Uterine smooth muscle cell (primary cell): ENCODE measurements at places on chromosomes 4 and X. TPM values are rescaled to one million over a fixed set of nuclear protein-coding genes. Genes with fewer than 3 reads are reported as not detected.

KLHL34 gene
- under 0.01 TPM in 1 of 2 replicates, not detected in the other for total RNA-seq

NXF2 gene
- not detected in 2 replicates for total RNA-seq

KCNIP4 gene
- not detected in 2 replicates for total RNA-seq

CRMP1 gene
- 0.62 and 0.77 TPM in 2 replicates for total RNA-seq

SSX3 gene
- total RNA-seq, result not detected in 2 replicates

PPBP gene
- not detected in 2 replicates for total RNA-seq

BCORL1 gene
- 1.00 and 2.6 TPM in 2 replicates for total RNA-seq

CT83 gene
- not detected in 2 replicates for total RNA-seq

MSN gene
- 256 and 341 TPM in 2 replicates for total RNA-seq

ADGRG4 gene
- not detected in 2 replicates for total RNA-seq

SPANXD gene
- not detected in 2 replicates for total RNA-seq

OPRPN gene
- total RNA-seq, result not detected in 2 replicates

TTC29 gene
- 0.66 TPM in 1 of 2 replicates, not detected in the other for total RNA-seq
